NCI-H69 (cell line): ENCODE measurements at places on chromosomes 7 and 10.

DNA sequence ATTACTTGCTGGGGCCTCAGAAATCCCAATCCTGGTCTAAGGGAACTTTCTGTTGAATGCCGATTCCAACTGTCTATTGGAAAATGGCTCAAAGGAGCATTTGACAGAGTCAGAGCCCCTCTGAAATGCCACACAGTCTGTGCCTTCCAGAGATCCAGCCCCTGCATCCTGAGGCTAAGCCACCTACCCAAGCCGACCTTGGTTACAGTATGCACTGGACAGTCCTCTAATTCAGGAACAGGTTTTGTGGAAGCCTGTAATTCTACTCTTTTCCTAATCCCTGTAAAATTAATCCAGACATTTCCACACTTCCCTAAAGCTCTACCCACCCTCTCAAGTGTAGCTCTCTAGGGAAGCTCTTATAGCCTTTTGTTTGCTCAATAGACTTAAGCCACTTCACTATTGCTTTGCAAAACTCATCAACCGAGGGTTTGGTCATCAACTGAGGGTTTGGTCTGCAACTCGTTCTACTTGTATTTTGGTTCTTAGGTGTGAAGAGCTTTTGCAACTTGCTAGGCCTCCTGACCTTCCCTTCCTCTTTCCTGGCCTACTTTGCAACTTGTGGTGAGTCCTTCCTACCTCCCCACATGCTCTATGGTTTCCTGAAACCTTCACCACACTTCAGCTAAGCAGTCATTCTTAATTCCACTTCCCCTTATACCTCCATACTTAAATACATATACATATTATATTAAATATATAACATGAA, 364.8 kb downstream of the SFMBT2 start:
- no peak for DNase-seq

DNA sequence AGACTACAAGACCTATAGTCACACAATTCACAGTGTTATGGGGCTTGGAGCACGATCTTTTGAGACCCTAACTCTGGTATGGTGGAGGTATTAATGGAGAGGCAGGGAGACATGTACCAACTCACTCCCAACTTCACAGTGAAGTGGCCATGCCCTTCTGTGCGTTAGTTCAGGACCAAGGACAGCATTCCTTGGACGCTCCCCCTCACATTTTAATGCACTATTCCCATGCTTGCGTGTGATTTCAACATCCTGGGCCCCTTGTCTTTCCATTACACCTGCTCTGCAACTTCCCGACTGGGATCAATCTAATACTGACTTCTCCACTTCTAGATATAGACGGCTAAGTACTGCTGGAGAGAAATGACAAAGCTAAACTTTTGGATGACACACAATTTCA, 72.7 kb downstream of the PLCE1 start:
- no peak for DNase-seq

- peak; percentile 74 for DNase-seq
These were observed 587 bp upstream of the GRK5 start for GRCh38 chr10:119206603-119207365.

- DNase-seq, result peak; percentile 97
These were observed at the start of gene ZNF655 for GRCh38 chr7:99558306-99559174. Gene ZNF655, plus strand, starts transcription at chr7:99558642. Its CDS starts 1,918 bp downstream, at chr7:99560560.

DNA sequence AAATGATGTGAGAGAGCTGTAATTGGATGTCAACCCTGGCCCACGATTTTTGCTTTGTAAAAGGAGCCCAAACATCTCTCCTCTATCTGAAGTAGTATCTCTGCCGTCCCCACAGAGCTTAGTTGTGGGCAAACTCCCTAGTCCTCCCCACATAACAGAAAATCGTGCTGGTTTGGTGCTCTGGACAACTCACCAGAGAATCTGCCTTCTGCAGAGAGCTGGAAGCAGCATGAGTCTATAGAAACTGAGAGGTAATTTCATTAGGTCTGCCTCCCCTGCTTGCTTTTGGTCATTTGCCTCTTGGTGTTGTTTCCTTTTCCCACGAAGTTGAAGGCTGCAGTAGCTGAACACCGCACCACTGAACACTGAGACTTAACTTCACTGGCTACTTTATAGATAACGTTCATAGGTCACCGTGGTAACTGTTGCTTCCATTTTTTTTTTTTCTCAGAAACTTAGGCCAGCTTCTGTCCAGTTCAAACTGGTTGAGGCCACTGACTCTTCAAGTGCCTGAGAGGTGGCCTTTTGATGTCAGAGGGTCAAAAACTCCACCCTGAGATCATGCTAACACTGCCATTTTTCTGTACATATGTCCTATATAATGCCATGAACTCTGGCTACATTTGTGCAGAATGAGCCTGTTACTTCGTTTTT, 3.3 kb upstream of the CDCA7L start:
- peak; percentile 12 for DNase-seq

- peak; percentile 6 for DNase-seq
These were observed 16.8 kb upstream of the CSGALNACT2 start for GRCh38 chr10:43121444-43121843.

GRCh38 chr7:41224063-41224763, 478.7 kb downstream of the INHBA start:
- DNase-seq, result peak; percentile 41

- DNase-seq, result no peak
These were observed 151.2 kb downstream of the CFTR start for GRCh38 chr7:117630907-117631564.

DNA sequence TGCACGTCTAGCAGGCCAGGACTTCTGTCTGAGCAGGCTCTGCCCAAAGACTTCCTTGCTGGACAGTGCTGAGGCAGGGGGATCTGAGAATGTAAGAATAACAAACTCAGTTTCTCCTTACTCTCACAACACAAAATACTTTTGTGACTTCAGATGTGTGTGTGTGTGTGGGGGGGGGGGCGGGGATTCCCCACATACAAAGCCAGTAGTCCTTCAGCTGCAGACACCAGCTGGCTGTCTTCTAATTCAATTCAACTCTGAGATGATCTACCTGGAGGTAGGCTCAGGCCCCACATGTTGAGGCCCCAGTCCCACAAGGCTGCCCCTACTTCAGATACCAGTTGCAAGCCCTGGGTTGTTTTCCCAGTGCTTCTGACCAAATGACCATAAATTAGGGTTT, 4.7 kb upstream of the CXCL12 start:
- DNase-seq, result no peak

GRCh38 chr10:93364966-93365365, 117.2 kb downstream of the MYOF start:
- no peak for DNase-seq

- DNase-seq, result no peak
These were observed 197.0 kb upstream of the PRSS58 start for GRCh38 chr7:142454862-142455261.

DNA sequence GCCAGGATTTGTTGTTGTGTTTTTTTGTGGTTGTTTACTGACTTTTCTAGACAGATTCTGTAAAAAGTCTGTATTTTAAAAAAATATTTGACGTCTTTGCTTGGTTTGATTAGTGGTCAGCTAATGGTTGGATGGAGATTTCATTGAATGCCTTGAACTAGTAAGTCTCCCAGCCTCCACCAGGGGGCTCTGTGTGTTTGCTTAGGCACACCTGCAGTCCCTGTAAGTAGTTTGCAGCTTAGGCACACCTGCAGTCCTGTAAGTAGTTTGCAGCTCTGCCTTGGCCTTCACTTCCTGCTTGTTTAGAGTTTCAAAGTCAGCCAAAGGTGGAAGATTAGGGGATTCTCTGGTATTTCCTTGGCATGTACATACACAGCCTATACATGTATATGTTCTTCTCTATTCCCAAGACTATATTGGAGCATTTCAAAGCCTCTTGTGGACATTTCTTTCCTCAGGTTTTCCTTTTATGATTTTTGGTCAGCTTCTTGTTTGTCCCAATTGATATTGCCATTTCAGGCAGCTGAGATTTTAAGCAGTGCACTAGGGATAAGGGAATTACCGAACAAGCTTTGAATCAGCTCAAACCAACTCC, 101.6 kb downstream of the CCSER2 start:
- peak; percentile 73 for DNase-seq

DNA sequence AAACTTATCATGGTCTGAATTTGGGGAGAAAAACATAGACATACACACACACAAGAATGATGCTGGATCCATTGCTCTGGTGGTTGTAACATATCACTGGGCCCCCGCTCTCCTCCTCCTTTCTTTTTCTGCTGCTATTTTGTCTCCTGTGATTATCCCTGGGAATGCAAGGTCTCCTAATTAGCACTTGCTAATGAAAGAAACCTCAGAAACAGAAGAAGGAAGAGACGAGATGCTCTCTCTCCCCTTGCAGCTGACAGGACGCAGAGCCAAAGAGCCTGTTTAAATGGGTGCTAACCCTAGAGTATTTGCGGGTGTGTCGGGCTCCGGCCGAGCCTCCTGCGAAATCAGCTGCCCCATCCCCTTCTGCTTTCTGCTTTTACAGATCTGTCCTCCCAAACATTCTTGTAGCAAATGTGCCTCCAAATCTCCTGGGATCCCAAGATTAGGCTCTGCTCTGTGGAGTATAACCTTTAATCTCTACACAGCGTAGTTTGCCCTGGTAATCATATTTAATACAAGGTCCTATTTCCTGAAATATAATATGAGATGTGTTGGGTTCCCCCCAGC, 81.5 kb downstream of the FRMPD2 start:
- DNase-seq, result no peak

GRCh38 chr7:152144557-152145245, 119.2 kb downstream of the GALNT11 start:
- DNase-seq, result no peak

GRCh38 chr10:52314822-52315552, 906 bp downstream of the DKK1 start:
- peak; percentile 15 for DNase-seq

GRCh38 chr10:114779803-114780576, 41.6 kb upstream of the FHIP2A start:
- peak; percentile 63 for DNase-seq

GRCh38 chr10:103845972-103846371, 9.4 kb downstream of the SH3PXD2A start:
- no peak for DNase-seq

DNA sequence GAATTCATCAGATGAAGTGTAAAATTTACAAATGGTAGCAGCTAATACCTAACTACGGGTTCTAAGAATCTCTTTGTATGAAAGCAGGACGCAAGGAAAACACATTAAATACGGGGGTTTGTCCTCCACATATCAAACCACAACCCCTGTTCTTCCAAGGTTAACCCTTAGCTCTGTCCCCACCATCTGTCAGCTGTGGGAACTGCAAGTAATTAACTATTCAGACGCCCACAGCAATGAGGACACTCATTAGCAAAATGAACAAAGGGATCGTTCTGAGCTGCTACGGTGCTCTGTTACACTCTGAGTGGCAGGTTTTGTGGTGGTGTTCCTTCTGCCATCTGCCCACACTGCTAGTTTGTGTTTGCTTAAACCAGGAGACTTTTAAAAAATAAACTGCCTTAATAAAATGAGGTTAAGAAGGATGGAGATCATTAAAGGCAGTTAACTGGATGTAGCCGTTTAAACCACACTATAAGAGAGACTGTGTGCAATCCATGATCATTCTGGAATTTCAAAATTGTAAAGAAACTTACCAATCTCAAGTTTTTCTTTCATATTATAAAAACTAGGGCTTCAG, 51.4 kb downstream of the C10orf67 start:
- peak; percentile 39 for DNase-seq

GRCh38 chr7:30308389-30308788, 24.0 kb downstream of the ZNRF2 start:
- DNase-seq, result peak; percentile 75

GRCh38 chr7:100856871-100857282, 4.4 kb downstream of the SLC12A9 start:
- no peak for DNase-seq

- no peak for DNase-seq
These were observed 1.6 kb upstream of the TIAL1 start for GRCh38 chr10:119598397-119598796.

DNA sequence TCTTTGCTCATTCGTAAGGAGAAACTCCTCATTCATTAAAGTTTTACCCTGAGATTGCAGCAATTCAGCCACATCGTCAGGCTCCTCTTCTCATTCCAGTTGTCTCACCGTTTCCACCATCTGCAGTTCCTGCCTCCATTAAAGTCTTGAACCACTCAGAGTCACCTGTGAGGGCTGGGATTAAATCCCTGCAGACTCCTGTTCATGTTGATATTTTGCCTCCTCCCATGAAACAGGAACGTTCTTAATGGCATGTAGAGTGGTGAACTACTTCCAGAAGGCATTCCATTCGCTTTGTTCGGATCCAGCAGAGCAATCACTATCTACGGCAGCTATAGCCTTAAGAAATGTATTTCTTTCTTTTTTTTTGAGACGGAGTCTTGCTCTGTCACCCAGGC, 96.5 kb upstream of the FAM20C start:
- no peak for DNase-seq

DNA sequence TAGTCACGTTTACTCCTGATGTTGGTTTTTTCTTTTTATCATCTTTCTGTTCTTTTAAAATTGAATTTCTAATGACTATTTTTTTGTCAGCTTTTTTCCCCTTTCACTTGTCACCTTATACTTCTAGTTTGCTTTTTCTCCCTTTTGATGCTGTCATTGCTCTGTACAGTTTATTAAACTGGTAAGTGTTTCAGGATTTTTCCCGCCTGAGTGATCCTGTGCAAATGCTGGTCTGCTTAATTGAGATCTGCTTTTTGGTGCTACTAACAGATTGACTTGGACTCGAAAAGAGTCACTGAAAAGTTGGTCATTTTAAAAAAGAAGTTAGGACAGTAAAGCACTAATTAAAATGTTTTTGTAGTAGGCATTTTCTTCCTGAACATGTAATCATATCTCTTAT, 95.2 kb downstream of the PHTF2 start:
- no peak for DNase-seq

GRCh38 chr7:21383227-21384220, 44.4 kb upstream of the SP4 start:
- DNase-seq, result no peak
